ENCODE measurements at places on chromosomes 4 and X. TPM values are rescaled to one million over a fixed set of nuclear protein-coding genes. Genes with fewer than 3 reads are reported as not detected.

- no peak for DNase-seq
These were observed 190.1 kb upstream of the HS3ST1 start for GRCh38 chr4:11618666-11619282.

CFAP99 gene
- 0.16 TPM for total RNA-seq

- no peak for DNase-seq
These were observed 757 bp upstream of the SRPK3 start for GRCh38 chrX:153779891-153780677.

DNA sequence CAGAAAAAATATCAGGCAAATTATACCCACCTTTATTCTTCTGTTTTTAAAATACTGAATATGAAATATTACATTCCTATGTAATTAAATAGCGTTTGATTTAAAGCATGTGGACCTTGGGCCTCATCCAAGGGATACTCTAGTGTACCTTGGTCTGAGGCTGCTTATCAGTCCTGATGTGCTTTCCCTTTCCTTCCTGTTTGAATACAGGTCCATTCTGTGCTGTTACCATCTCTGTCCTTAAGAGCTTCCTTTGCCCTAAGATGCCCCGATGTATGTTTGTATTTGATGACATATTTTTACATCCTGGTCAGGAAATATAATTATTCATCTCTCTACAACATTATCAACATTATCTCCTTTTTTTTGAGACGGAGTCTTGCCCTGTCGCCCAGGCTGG lies 24.1 kb downstream of the FAT4 start:
- DNase-seq: no peak

TMEM31 gene
- not detected for total RNA-seq

- peak; percentile 33 for DNase-seq
These were observed 178.7 kb downstream of the DCTD start for GRCh38 chr4:182738283-182739047.

DNA sequence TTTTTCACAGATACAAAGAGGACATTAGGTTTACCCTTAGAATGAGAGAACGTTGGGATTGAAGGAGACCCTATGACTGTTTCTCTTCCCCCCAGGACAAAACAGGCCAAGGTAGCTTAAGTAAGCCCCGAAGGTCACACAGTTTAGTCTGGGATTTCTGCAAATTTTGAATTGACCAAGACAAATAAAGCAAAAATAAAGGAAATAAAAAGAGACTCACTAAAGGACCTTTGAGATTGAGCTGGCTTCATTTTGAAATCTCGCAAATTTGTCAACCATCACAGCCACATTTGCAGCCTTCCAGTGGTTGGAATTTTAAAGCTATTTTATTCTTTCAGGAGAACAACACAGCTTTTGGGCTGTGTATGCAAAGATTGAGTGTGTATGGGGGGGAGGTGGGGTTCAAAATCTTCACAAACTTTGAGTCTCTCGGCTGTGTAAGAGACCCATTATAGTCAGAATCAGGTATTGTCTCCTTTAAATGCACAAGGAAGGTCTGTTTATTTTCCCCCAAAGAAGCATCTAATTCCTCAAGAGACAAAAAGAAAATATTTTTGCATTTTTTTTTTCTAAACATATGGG lies 4.2 kb downstream of the TMSB4X start:
- DNase-seq: no peak

GRCh38 chr4:15373363-15373762 lies 54.5 kb upstream of the C1QTNF7 start:
- DNase-seq: no peak

MAGEC1 gene
- not detected for total RNA-seq
